ENCODE measurements at places on chromosomes 7 and 10.

DNA sequence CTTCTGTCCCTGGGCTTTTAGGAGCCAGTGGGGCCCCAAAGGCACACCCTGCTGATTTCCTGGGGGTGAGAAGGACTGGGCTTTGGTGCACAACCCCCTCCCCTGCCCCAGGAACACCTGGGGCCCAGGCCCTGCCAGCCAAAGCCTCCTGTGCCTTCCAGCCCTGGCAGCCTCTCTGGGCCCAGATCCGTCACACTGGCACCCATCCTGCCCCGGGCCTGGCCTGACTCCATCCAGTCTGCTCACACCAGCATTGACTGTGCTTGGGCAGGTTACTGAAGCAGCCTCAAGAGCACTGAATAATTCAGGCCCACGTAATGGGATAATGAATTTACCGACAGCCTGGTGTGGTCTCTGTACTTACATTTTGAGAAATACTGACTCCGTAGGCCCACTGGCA, 12.0 kb upstream of the COMTD1 start:
- DNase-seq = no peak

DNA sequence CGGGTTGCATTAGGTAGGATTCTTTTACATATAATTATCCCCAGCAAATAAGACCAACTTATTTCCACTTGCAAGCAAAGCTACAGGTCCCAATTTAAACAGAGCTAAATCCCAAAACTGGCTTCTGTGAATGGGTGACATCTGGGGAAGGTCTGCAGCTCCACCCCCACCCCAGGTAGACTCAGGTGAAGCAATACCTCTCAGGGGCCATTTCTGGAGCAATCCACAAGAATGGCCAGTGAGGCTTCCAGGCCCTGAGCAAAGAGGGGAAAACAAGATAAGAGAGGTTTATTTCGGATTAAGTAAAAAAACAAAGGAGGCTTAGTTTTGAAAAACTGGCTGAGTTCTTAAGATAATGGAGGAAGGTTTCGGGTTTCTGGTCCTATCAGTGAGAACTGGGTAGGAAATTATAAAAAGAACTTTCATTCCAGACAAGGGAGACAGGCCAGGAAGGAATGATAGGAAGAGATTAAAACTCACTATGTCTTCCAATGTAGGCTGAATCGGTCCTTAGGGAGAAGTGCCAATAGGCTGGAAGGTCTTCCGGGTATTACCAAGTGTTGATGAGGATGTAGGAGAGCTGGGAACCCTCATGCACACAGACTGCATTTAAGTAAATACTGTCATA, 25.4 kb downstream of the SH3PXD2A start:
- no peak for DNase-seq

GRCh38 chr10:2925631-2926030, 141.7 kb upstream of the PFKP start:
- DNase-seq = no peak

- no peak for DNase-seq
These were observed 114.5 kb upstream of the POM121L12 start for GRCh38 chr7:52920977-52921376.

DNA sequence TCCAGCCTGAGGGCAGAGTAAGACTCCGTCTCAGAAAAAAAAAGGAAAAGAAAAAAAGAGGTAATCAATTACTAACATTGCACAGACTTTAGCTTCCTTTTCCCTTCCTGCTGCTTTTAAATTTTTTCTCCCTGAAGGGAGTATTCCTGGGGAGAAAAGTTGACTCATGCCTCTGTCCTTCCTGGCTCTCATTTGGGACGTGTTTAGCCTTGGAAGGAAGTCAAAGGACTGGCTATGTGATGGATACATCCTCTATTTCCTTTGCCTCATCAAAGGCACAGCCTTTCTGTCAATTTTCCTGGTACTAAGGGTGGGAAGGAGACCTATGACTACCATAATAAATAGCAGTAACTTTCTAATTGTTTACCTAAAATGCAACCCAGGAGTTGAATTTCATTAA, 77.6 kb downstream of the ITGA8 start:
- DNase-seq = no peak

GRCh38 chr7:38177621-38178003, 433 bp upstream of the STARD3NL start:
- no peak for DNase-seq

- DNase-seq = no peak
These were observed 80.2 kb downstream of the DKK1 start for GRCh38 chr10:52394246-52394645.

- DNase-seq = no peak
These were observed 22.4 kb upstream of the PPA1 start for GRCh38 chr10:70255329-70256299.

- DNase-seq = no peak
These were observed 17.3 kb downstream of the SYPL1 start for GRCh38 chr7:106094780-106095179.

GRCh38 chr7:107700570-107700969, 39.9 kb downstream of the SLC26A4 start:
- DNase-seq = no peak

GRCh38 chr7:31549611-31550010, 35.7 kb downstream of the ITPRID1 start:
- DNase-seq = no peak

DNA sequence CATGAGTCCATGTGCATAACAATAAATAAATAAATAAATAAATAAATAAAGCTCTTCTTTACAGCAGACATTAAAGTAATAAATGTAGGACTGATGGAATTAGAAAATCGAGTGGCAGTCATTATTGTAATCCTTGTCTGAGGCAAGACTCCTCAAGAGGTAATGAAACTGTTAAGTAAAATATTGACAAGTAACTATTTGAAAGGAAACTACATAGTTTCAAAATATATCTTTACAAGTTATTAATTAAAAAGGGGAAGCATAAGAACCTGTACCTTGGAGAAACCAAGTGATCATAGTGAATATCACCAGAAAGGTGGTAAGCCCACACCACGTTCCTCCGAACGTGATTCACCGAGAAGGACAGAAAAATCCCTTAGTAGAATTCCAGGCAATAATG, 285.6 kb upstream of the SORCS1 start:
- DNase-seq = no peak
